ENCODE measurements at places on chromosomes 2 and 18.

DNA sequence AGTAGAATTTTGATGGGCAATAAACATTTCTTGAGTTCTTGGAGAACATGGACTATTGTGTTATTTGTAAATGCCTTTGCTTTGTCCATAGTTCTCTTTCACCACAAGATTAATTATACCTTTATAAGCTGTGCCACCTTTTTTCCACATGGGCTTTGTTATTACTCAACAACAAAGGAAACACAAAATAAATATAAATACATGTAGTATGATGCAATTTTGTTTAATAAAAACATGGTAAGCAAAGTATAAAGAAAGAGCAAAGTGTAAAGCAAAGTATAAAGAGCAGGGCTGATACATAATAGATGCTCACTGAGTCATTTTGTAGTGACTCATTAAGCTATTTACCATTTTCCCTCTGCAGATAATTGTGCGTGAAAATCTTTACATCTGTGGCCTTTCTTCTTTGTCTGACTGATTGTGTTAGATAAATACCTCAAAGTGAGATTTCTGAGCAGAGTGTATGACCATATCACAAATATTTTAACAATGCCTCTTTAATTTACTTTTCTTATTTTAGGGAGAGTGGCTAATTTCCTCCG is 80.9 kb downstream of the CERS6 start:
- DNase-seq = no peak

DNA sequence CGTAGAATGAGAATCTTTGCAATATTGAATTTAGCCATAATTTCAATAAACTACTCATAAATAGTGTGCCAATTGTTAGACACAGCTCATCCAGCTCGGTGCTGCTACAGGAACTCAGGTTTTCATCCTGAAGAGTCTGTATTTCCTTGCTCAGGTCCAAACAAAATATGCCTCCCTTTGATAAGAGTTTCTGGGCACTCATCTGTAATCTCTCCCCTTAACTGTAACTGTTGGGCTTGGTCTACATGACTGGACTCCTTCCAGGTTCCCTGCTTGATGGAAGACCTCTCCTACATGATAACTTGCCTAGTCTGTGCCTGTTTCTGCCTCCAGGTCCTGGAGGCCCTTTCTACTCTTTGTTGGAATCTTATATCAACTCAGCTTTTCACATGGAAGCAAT is 57.9 kb downstream of the GCA start:
- DNase-seq = no peak

GRCh38 chr2:195861821-195862220 is 204.8 kb downstream of the SLC39A10 start:
- no peak for DNase-seq

DNA sequence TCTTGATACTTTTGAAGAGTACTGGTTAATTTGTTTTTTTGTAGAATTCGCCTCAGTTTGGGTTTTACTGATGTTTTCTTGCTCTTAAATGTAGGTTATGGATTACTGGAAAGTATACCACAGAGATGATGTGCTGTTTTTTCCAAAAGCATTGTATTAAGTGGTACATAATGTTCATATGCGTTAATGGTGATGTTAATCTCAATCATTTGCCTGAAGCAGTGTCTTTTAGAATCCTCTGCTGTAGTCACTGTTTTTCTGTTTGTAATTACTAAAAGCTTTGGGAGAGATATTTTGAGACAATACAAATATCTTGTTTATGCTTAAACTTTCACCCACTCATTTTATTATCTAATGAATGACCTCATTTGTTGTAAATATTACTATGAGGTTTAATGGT is 163.4 kb upstream of the LRP1B start:
- DNase-seq = no peak

DNA sequence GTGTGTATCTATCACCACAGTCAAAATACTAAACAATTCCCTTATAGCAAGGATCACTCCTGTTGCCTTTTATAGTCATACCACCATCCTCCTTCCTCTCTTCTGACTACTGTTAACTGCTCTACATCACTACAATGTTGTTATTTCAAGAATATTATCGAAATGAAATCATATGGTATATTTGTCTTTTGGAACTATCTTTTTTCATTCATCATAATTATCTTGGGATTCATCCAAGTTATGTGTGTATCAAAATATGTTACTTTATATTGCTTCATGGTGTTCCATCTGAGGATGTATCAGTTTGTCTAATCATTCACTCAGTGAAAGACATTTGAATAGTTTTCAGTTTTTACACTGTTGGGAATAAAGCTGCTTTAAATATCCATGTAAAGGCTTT is 1423.0 kb upstream of the PIK3C3 start:
- no peak for DNase-seq

DNA sequence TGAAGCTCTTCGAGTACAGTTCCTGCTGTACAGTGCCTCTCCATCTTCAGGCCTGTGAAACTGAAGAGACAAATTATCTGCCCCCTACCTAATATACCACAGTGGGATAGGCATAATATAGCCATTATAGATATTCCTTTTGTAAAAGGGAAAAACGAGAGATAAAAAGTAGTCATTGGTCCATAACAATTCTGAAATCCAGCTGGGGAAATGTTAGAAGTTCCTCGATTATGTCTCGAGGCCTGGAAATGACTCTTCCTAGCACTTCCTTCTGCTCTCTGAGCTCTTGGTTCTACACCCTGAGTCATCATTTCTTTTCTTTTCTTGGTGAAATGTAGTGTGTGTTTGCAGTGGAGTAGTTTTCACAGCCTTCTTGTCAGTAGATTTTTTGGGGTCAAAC is 51.5 kb downstream of the ASB1 start:
- no peak for DNase-seq

DNA sequence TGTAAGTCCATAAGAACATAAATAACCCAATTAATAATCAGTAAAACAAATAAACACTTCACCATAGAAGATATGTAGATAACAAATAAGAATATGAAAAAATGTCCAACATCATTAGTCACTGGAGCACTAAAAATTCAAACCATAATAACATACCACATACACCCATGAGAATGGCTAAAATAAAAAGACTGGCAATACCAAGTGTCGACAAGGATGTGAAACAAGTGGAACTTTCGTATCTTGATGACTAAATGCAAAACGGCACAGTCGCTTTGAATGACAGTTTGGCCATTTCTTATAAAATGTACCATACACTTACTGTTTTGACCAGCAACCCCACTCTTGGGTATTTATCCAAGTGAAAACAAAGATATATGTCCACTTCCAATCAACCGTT is 26.8 kb downstream of the ANKMY1 start:
- no peak for DNase-seq

- DNase-seq = no peak
Measured at GRCh38 chr2:96254571-96254970, 11.2 kb downstream of the TMEM127 start.

- no peak for DNase-seq
Measured at GRCh38 chr2:8333177-8333831, 348.6 kb upstream of the ID2 start.

GRCh38 chr2:112848833-112849232 is 12.3 kb upstream of the IL1B start:
- DNase-seq = no peak
